HepG2 (cell line): ENCODE measurements at places on chromosomes 7 and 10.

DNA sequence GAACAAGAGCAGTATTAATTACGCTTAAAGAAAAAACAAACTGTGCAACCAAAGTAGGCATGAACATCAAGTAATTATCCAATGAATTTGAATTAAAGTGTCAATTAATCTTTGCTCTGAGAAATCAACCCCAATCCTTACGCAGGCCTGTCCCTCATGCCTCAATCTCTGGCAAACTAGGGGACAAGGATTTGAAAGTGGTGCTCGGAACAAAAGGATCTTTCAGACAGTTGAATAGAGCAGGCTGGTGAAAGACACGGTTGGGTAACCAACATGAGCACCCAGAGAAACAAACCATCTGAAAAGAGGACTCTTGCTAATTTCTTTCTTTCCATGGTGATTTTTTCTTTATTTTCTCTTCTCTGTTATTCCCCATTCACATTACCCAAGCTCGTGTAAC, 203.5 kb upstream of the PHF14 start:
- no peak overlapping the region for H3K27ac ChIP-seq
- no peaks in the 10 kb centered on the region for H3K4me1 ChIP-seq
- no peak for DNase-seq
- H3K4me3 ChIP-seq, result no peak overlapping the region
- H3K27me3 ChIP-seq, result no peaks in the 10 kb centered on the region

DNA sequence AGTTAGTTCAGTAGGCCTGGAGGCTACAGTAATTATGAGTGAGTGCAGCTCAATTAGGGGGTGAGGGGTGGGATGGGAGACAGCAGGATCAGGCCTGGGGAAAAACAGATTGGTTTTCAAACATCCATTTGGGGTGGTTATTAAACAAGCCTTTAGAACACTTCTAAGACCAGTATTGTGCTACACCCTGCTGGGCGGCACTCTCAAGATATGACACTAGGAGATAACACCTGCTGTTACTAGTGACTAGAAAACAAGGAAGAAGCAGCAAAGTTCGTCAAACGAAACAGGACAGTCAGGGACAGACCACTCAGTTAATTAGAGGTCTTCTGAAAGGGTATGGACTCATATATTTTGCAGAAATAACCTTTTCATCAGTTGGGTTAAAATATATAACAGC, 353.6 kb downstream of the PTEN start:
- no peak overlapping the region for H3K27ac ChIP-seq
- no peaks in the 10 kb centered on the region for H3K36me3 ChIP-seq
- no peak overlapping the region for H3K4me3 ChIP-seq
- H3K27me3 ChIP-seq, result no peaks in the 10 kb centered on the region
- DNase-seq, result no peak
- no peaks in the 10 kb centered on the region for H3K4me1 ChIP-seq

- H3K4me1 ChIP-seq, result no peaks in the 10 kb centered on the region
- no peak overlapping the region for H3K27ac ChIP-seq
- DNase-seq, result no peak
- no peaks in the 10 kb centered on the region for H3K36me3 ChIP-seq
Observed at GRCh38 chr7:79528421-79528820, 75.0 kb upstream of the MAGI2 start.

DNA sequence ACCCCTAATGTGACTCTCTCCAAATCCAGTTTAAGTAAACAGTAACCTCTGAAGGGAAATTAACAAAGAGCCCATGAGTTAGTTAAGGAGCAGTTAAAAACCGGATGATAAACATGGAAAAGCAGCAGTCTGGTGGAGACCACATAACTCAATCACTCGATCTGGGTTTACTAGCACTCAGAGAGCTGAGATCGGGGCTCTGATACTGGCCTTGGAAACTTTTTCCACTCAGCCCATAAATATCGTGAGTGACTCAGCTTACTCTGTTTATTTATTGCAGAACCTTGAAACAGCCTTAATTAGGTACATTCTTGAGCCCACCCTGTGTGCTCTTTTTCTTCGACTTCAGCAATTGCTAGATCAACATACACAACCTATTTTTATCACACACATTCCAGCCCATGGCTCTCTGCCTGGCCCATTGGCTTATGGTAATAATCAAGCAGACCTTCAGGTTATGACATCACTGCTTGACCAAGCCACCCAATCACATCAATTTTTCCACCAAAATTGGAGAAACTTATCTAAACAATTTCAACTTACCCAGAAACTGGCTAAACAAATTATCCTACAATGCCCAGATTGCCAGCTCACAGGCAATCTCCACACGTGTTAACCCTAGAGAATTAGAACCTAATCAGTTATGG, 82.2 kb upstream of the GPR22 start:
- no peak for DNase-seq
- H3K27ac ChIP-seq, result no peak overlapping the region
- H3K4me3 ChIP-seq, result no peak overlapping the region
- H3K36me3 ChIP-seq, result no peaks in the 10 kb centered on the region
- no peaks in the 10 kb centered on the region for H3K27me3 ChIP-seq

- H3K4me1 ChIP-seq, result no peaks in the 10 kb centered on the region
- H3K4me3 ChIP-seq, result no peak overlapping the region
- no peaks in the 10 kb centered on the region for H3K36me3 ChIP-seq
Observed at GRCh38 chr7:68707159-68707558, 891.1 kb upstream of the AUTS2 start.
